Urinary bladder (tissue), 4 donors: ENCODE measurements at places on chromosomes 6 and 20. TPM values are rescaled to one million over a fixed set of nuclear protein-coding genes. Genes with fewer than 3 reads are reported as not detected.

SLPI gene
- 1,815 TPM for polyA plus RNA-seq

DNA sequence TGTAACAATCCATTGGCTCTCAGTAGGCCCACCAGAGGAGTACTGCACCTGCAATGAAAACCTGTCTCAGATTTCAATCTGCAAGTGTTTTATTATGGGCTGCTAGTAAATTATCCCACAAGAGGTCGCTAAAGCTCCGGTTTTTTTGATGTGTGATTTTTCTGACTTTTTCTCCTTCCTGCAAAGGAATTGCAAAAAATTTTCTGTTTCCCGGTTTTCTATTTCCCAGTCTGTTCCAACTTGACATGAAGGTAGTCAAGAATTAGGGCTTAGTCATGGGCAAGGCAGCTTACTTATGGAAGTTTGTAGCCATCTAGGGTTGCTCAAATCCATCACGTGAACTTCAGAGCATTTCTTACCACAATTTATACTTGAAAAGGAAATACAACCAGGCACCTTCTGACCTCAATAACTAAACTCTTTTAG, 38.5 kb upstream of the AHI1 start:
- peak; percentile 28 for DNase-seq

DNA sequence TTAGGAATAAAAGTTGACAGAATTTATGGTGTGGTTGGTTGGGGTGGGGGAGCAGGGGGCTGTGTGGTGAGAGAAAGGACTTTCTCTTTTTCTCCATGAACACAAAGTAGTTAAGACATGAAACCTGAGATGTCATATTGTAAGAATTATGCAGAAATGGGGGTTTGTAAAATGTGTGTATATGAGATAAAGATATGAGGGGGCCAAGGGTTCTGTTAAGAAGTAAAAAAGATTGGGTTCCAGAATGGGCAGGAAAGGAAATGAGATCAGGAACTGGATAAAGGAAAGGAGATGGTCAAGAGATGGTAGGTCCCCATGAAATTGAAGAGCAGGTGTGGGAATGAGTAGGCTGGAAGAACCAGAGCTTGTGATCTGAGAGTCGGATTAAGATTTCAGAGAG, 9.7 kb downstream of the RNF146 start:
- no peak for DNase-seq

DEFB127 gene
- not detected for polyA plus RNA-seq

GRCh38 chr6:30160008-30160784, 815 bp downstream of the TRIM10 start:
- no peak for DNase-seq

DNA sequence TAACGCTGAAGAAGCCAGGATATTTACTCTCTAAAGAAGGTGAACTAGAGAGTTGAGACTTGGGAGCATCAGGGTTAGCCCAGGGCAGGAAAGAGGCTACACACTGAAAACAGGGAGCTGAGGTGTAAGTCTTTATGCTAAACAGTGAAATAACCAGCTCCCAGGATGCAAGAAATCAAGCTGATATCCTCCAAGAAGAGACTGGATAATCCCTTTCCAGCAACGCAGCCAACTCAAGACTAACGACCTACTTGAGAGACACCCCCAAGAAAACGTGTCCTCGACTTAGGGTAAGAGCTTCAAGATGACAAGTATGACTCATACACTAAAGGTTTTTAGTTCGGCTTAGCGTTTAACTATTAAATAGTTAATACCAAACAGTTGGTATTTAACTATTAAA, 202.2 kb downstream of the TASP1 start:
- DNase-seq = no peak

DNA sequence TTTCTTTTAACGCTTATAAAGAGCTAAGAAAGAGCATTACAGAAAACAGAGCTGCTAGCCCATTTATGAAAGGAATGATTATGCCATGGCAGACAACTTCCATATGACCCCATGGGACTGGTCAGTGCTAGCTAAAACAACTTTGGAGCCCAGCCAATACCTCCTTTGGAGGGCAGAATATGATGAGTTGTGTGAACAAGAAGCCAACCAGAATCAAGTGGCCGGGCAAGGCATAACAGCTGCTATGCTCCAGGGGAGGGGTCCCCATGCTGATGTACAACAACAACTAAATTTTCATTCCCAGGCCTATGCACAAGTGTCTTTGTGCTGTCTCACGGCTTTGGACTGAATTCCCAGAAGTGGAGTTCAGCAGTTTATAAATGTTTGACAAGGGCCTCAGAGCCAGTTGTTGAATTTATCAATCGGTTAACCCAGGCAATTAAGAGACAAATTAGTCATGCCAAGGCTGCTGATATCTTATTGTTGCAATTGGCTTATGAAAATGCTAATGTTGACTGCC, 65.0 kb upstream of the ASCC3 start:
- no peak for DNase-seq

ANGPT4 gene
- polyA plus RNA-seq = 2.0 TPM

GRCh38 chr20:2795451-2795850, 5.0 kb downstream of the CPXM1 start:
- DNase-seq = no peak
